ENCODE measurements at places on chromosomes 11 and 22. TPM values are rescaled to one million over a fixed set of nuclear protein-coding genes. Genes with fewer than 3 reads are reported as not detected.

The BARX2 gene
- not detected for total RNA-seq

- DNase-seq, result no peak
- H3K36me3 ChIP-seq, result no peaks in the 10 kb centered on the region
- H3K4me1 ChIP-seq, result no peaks in the 10 kb centered on the region
- peaks cover 17% of the 10 kb centered on the region for H3K27me3 ChIP-seq
- no peak overlapping the region for H3K27ac ChIP-seq
- no peak overlapping the region for H3K4me3 ChIP-seq
Observed at GRCh38 chr11:120956710-120957495, 67.0 kb upstream of the TBCEL start.

The OR10S1 gene
- total RNA-seq, result not detected

GRCh38 chr22:39617970-39618757 is 47.6 kb downstream of the CACNA1I start:
- H3K36me3 ChIP-seq, result no peaks in the 10 kb centered on the region
- no peaks in the 10 kb centered on the region for H3K4me1 ChIP-seq
- DNase-seq, result no peak

The SHANK3 gene
- 1.9 TPM for total RNA-seq

The TMX2 gene
- total RNA-seq, result 129 TPM

- no peaks in the 10 kb centered on the region for H3K27me3 ChIP-seq
- peaks cover 98% of the 10 kb centered on the region for H3K4me1 ChIP-seq
- no peaks in the 10 kb centered on the region for H3K36me3 ChIP-seq
Observed at GRCh38 chr22:49943405-49943765, 17.2 kb upstream of the PIM3 start.

All from HepG2 (cell line).